ENCODE measurements at places on chromosomes 5 and 9.

- no peak for DNase-seq
Observed at GRCh38 chr9:36470643-36471290, 70.7 kb upstream of the RNF38 start.

DNA sequence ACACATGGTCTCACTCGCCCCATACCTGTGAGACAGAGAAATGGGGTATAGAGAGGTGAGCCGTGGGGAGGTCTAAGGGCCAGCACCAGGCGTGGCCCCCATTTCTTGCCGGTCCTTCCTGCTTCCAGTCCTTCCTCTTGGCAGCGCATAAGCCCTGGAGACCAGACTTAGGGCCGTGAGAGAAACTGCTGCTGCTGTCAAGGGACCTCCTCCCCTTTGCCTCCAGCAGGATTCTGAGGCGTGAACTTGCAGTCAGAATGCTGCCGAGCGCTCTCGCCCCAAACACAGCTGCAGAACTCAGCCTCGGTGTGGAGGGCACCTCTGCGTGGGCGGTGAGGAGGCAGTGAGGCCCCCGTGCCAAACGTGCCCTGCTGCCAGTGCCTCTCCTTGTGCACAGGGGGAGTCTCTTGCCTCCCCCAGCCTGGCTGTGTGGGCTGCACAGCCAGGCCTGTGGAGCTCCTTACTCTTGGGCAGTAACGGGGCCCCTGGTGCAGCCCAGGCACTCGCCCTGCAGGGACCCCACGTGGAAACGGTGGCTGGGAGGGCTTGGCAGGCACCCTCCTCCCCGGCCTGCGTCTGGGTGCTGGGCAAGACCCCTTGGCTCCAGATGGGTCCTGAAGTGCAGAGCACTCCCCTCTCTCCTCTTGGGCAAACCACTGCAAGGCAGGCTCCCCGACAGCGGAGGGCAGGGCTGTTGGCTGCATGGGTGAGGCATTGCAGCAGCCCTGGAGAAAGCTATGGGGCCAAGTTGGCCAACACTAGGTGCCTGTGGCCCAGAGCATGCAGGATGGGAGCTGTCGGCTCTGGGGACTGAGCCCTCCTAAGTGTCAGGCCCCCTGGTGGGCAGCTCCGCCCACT, 85.4 kb downstream of the RXRA start:
- DNase-seq = no peak

DNA sequence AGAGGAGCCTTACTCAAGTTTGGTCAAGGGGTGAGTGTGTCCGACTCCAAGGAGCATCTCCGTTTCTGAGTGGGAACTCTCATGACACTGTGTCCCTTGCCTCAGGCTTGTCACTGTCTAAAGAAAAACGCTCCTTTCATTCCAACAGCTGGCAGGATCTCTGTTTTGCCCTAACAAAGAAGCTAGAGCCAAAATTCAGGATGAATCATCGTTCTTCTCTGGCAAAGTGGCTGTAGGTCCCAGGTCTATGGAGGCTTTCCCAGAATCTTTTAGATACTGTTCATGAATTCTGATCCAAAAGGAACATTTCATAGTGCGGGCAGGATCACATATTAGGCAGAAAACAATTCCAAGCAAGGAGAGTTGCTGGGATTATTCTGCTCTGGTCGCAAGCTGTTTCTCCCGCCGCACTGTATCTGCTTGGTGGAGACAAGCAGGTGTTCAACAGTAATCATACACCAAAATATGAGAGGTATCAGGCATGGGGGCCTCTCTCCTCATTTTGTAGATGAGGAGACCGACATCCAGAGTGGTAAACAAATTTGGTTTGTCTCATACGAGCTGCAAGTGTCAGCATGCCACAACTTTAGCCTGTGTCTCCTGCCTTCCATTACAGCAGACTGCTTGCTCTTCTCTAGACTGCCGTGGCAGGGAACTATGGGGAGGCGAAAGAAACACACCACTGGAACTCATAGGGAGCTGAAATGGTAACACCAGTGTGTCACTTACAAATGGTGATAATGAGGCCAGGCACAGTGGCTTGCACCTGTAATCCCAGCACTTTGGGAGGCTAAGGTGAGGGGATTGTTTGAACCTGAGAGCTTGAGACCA, 72.6 kb downstream of the ENTREP1 start:
- DNase-seq = no peak

GRCh38 chr5:13695076-13695712, 249.3 kb downstream of the DNAH5 start:
- DNase-seq = no peak

DNA sequence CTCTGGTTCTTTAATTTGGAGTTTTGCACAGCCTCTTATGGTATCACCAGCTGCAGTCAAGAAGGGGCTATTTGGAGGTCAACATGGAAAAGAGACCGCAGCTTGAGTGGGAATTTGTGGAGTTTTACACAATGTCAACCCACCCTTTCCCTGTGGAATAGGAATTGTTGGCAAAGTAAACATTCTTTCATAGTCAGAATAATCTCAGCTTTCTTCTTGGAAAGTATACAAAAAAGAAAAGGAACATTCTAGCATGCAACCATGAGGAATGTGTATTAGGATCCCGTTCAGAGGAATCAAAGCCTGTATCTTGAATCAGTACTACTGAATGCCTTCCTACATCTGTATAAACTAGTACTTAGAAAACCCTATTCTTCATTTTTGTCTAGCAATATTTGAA, 107.6 kb downstream of the LURAP1L start:
- DNase-seq = no peak

DNA sequence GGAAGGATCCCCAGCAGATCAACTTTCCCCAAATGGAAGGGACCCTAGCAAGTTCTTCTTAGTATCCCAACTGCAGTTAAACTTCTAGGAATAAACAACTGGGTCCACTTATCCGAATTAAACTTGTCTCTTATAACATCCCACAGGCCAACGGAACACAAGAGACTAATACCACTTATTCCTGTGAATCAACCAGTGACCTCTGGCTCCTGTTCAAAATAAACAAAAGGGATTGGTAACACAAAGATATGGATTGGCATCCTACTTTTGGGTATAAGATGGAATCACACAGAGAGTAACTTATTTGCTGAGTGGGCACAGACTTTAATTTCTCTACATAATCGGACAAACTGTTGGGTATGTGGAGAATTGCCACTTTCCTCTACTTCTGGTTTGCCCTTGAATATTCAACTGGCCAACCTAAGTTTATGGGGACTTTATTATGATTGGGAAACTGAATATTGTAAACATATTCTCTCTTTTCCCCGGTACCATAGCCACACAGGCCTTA, 12.4 kb upstream of the PAIP1 start:
- no peak for DNase-seq

- DNase-seq = no peak
Observed at GRCh38 chr5:116970318-116970717, 395.7 kb upstream of the SEMA6A start.

DNA sequence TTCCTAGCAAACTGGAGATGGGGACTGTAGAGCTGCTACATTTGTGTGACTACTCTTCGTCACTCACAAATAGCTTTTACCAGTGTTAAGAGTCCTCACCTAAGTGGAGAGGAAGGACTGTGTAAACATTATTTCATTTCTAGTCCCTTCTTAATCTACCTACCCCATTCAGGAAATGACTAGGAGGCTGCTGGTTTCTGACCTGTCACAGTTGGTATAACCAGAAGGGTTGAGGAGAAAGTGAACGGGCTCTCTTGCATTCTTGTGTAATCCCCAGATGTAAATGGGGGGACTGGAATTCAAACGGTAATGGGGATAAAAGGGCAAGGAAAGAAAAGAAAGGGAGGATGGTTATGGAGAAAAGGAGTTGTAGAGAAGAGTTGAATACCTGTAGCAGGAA, 35.4 kb upstream of the BNIP1 start:
- no peak for DNase-seq

DNA sequence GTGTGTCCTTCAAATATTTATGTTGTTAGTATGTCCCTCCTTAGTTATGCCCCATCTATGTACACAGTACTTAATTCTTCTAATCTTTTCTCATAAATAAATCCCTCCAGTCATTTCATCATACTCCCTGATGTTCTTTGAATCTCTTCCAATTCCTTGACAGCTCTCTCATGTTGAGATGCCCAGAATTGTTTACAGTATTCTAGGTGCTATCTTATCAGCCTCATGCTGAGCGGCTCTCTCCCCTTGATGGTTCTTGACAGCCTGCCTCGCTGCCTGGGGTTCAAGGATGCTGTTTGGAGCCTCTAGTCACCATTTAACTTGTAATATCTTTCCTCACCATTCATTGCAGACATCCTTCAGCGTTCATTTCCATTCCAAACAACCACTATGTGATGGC, 799.2 kb downstream of the BRINP1 start:
- DNase-seq = no peak

- no peak for DNase-seq
Observed at GRCh38 chr9:34328500-34328986, 525 bp downstream of the KIF24 start.

- no peak for DNase-seq
Observed at GRCh38 chr9:127905004-127905728, 5.8 kb upstream of the ST6GALNAC6 start.

DNA sequence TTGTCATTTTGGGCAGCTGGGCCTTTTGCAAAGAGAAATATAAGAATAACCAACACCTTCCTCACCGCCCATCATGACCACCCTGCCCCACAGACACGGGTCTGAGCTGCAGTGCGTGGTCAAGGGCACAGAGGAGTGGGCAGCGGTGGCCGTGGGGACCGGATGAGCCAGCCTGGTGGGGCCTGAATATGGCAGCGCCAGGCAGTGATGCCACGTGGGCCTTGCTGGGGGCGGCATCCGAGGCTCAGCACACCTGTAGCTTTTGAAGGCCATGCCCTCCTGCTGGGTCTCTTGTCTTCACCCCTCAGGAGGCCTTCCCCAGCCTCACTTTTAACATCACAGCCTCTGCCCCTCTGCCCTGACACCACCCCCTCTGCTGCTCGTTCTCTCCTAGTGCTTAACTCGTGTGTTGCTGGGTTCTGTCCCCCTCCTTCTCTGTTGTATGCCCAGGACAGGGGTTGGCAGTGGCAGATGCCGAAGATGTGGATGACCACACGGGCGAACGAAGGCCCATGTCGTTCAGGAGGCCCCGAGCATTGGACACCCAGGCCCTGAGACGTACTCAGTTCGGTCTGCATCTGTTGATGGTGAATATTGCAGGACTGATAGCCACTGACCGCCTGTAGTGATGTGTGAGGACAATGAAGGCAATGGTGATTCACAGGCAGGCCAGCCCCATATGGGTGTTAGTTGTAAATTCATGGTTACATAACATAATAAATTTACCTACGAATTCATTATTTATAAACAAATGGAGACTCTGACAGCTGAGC, 46.0 kb downstream of the AHRR start:
- peak; percentile 32 for DNase-seq

- no peak for DNase-seq
Observed at GRCh38 chr5:90916947-90917800, 358.6 kb downstream of the ADGRV1 start.
